ENCODE measurements at places on chromosomes 5 and 9.

DNA sequence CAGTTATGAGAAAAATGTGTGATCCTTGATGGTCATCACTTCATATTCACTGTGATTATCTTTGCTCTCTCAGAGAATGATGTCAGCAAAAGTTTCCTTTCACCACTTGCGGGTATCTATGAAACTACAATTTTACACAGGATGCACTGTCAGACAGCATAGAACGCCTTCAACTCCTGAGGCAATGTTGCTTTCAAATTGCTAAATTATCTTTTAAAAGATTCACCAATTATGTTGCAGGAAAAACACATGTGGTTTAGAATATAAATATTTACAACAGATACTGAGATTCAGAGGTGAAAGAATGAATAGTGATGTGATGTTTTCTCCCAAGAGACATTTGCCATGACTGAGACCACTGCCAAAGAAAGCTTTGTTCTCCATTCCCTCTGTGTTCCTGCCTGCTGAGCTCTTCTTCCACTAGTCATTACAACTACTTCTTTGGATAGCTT lies 879.8 kb upstream of the DMAC1 start:
- no peak for DNase-seq

- no peak for DNase-seq
Measured at GRCh38 chr5:132474881-132475496, 15.6 kb downstream of the IRF1 start.

DNA sequence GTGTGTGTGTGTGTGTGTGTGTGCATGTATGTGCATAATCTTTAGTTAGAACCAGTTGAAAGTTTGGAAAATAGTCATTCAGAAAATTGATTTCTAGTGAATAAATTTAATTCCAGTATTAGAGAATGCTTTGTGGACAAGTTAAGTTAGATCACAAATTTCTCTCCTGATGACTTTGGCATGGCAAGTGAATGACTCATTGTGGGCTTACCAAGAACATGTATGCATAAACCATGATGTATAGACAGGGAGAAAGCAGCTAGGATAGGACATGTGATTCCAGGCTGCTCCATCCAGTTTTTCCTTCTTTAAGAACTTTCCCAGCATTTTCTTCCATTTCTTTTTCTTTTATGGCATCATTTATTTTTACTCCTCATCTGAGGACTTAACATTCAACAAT lies 85.7 kb upstream of the SGCD start:
- no peak for DNase-seq

DNA sequence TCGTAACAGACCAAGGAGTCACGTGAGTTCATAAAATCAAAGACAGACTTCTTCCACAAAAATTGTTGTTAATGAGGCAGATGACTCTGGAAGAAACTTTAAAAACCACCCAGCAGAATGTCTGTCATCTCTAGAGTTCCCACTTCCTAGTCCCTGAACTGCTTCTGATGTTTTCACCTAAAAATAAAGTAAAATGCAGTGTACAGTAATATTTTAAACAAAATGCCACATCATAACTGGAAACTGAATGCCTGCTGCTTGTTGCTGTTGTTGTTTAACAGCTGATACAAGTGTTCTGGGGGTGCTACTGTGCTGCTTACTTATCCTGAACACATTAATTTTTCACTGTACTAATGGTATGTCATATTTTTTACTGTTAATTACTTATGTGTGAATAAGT lies 577.2 kb downstream of the MTRR start:
- no peak for DNase-seq

GRCh38 chr5:126777257-126777974 lies 480 bp downstream of the LMNB1 start:
- peak; percentile 58 for DNase-seq

- DNase-seq, result no peak
Measured at GRCh38 chr5:125295405-125295872, 549.0 kb upstream of the ZNF608 start.

- no peak for DNase-seq
Measured at GRCh38 chr5:134444941-134445471, 33.3 kb upstream of the CDKN2AIPNL start.

DNA sequence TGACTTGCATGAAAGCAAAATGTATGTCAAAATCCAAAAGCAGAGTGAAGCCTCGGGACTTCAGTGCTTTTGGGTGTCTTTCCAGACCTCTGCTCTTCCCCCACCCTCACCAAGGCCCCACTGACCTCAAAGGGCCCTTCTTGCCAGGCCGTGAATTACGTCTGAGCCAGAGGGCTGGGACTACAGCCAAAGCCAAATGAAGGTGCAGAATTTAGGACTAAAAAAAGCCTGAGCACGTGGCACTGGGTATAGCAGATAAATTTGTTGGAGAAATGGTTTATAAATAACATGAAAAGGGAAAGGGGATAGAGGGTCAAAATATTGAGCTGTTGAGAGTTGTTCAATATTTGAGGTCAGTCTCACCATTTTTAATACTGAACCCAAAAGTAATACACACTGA lies 163.4 kb downstream of the GHR start:
- no peak for DNase-seq

DNA sequence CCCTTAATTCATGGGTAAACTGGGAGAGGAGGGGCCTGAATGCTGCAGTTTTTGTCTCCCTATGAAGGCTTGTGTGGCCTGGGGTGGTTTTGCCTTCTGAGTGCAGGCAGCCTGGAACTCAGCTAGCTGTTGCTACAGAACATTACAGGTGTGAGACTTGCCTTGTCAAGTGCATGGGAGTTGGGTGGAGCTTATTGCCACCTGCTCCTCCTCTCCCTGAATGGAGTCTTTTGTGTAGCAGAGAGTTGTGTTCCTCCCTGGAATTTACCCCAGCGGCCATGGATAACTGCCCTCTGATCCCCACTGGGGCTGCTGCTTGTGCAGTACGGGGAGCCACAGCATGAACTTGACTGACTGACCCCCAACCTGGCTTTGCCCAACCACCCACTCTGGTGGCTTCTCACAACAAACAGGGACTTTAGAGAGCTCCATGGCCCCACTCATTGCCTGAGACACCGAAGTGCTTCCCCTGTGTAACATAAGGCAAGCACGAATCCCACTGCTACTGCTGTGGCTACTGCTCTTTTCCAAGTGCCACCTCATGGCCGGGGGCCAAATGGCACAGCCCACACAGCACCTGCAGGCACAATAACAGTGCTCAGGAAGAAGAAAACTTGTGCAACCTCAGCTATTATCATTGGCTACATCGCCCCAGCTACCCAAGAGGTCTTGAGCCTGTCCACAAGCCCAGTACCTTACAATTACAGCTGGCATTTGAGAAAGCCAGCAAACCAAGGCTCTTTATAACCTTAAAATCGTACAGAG lies 942.9 kb downstream of the CDH18 start:
- no peak for DNase-seq

- no peak for DNase-seq
Measured at GRCh38 chr5:103475629-103476240, 86.9 kb downstream of the NUDT12 start.

DNA sequence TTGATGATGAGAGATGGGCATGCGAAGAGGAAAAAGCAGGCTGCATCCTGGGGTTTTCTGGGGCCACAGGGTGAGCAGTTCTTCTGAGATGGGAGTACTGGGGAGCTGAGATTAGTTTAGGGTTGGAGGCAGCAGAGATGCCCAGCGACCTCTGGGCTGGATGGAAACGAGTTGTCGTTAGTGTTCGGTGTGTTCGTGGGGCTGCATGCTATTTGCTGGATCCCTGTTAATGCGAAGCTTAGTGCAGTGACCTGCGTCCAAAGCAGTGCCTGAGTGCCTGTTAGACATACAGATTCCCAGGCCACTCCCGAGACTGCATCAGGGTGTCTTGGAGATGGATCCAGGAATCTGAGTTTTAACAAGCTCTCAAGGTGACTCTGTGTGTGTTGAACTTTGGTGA lies 201.3 kb downstream of the CACNA1B start:
- no peak for DNase-seq

DNA sequence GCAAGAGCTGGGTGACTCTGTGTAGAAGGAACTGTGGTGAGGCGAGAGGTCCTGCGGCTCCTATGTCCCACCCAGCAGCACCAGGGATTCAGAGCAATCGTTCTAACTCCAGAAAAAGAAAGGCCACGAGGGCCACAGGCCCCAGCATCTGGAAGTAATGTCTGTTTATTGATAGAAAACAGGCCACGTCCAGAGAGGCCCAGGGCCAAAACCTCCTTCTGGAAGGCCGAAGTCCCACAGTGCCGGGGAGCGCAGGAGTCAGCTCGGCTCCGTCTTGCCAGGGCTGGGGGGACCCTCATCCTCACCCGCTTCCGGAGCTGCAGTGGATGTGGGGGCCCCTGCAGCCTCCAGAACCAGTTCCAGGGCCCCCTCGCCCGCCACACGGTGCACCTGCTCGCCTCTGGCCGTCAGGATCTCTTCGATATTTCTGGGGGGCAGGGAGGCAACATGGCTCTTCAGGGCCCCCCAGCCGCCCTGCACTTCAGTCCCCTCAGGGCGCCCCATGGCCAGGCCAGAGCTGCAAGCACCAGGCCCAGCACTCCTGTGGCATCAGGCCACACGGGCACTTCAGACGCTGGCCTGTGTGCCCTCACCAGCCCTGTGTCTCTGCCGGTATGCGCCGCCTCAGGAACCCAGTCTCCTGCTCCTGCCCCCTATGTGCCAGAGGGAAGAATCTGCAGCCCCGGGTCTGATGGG lies 1.6 kb downstream of the DNLZ start:
- DNase-seq, result no peak

DNA sequence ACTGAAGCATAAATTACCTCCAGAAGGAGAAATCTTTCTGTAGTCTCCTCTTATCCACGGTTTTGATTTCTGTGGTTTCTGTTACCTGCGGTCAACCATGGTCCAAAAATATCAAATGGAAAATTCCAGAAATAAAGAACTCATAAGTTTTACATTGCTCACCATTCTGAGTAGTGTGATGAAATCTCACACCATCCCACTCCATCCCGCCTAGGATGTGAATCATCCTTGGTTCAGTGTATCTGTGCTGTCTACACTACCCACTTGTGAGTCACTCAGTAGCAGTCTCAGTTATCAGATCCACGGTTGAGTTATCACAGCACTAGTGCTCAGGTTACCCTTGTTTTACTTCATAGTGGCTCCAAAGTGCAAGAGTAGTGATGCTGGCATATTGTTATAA lies 371.2 kb downstream of the NFIB start:
- peak; percentile 22 for DNase-seq

DNA sequence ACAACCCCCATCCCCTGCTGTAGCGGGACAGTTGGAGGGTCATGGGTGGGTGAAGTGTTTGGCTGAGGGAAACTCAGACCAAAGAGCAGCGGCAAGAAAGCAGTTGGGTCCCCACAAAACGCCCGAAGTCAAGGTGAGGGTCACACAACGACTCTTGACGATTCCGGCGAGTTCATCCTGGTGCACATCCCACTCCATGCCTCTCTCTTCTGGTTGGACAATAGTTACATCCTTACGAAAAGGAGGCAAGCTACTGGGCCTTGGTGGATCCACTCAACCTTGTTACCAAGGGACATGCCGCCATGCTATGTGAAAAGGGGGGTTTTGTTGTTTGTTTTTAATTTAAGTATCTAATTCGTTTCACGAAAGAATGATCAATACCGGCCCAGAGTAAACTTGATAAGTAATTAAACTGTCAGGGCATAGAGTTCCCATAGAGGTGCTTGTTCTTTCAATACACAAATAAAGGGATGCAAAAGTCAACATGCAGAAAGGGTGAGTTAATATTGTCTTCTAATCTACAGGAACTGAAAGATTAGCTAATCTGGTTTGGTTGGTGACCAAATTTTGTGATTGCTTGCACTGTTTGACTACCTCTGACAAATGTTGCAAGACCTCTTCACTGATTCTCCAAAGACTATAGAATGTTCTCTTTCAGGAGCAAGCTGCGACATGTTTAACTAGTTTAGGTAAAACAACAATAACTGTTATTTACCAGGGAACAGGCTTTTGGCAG lies 732 bp upstream of the SMIM15 start:
- DNase-seq, result no peak

DNA sequence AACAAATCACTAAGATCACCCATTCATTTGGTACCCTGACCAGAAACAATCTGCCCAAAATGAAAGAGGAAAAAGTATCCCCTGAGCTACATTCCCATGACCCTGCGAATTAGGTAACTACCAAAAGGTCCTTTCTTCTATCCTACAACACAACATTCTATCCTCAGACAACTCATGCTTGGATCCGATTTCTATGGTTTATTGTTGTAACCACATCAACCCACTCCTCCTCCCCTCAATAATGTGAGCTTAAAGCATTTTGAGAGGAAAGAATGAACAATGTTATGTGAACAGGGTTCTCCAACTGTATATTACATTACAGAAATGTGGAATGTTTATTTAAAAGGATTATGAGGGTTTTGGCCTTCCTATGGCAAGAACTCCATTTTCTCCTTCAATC lies 4.0 kb downstream of the SLC35D2 start:
- DNase-seq, result no peak

DNA sequence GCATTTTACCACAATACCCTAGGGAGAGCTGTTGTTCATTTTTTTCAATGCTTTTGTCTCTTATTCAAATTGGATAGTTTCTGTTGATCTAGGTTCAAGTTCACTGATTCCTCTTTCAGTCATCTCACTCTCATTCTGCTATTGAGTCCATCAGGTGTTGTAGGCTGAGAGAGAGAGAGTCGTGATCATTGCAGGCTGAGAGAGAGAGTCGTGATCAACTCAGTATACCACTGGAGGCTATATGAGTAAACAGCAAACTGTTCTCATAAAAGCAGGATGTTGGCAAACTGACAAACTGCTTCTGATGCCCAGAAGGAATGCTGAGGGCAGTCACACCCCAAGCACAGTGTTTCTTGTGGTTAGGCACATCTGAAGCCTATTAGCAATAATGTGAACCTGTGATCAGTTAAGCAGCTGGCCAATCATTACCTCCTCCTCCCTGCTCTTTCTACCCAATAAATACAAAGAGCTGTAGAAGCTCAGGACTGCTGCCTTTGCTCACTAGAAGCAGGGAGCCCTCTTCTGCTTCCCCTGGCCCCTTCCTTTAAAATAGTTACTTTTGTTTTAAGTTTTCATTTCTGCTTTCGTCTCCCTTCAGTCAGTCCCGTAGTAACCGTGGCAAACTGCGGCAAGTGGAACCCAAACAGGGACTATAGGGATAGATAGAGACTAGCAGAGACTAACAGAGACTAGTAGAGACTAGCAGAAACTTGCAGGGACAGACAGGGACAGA lies 476.1 kb upstream of the ACO1 start:
- DNase-seq, result no peak

- no peak for DNase-seq
Measured at GRCh38 chr5:77066184-77066583, 20.9 kb downstream of the ZBED3 start.

GRCh38 chr5:174383210-174384167 lies 338.0 kb downstream of the NSG2 start:
- DNase-seq, result no peak

- no peak for DNase-seq
Measured at GRCh38 chr9:134988706-134989105, 71.0 kb upstream of the FCN1 start.

DNA sequence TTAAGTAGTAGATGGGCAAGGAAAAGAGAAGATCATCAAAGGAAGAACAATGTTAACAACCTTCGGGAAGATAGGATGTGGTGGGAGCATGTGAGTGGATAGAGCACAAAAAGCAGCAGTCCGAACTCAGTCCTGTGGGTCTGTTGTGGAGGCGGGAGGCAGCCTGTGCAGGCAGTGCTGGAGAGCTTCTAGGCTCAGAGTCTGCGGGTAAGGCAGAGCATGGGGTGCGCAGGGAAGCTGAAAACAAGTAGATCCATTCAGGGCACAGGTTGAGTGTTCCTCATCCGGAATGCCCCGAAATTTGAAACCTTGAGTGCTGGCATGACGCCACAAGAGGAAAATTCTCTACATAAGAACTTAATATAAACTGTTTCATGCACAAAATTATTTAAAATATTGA lies 84.9 kb downstream of the PPIC start:
- no peak for DNase-seq
